A549 treated with ZK216348 at 1 μM for 4 hours (cell line): ENCODE measurements at places on chromosomes 11 and 22. TPM values are rescaled to one million over a fixed set of nuclear protein-coding genes. Genes with fewer than 3 reads are reported as not detected.

The SAA4 gene
- total RNA-seq, result not detected in 5 replicates

The RASD2 gene
- total RNA-seq, result 0.70 to 1.3 TPM (median 1.1 TPM) in 5 replicates

The SCGB1A1 gene
- total RNA-seq, result not detected in 5 replicates

The ZBTB16 gene
- 0.15 to 0.56 TPM (median 0.32 TPM) in 4 of 5 replicates, not detected in the other for total RNA-seq

The NKAPD1 gene
- total RNA-seq, result 14.8 to 26.3 TPM (median 15.3 TPM) in 5 replicates

The SELENOH gene
- 87.5 to 157 TPM (median 137 TPM) in 5 replicates for total RNA-seq
